CD4-positive, alpha-beta memory T cell (primary cell): ENCODE measurements at places on chromosomes 5 and 9. TPM values are rescaled to one million over a fixed set of nuclear protein-coding genes. Genes with fewer than 3 reads are reported as not detected.

- no peak for DNase-seq
These were observed 28.0 kb downstream of the HRH2 start for GRCh38 chr5:175685701-175686350.

GRCh38 chr5:54243483-54244080 is 66.8 kb downstream of the ARL15 start:
- DNase-seq = peak; percentile 36

CXXC5 gene
- total RNA-seq = 3.6 TPM

DNA sequence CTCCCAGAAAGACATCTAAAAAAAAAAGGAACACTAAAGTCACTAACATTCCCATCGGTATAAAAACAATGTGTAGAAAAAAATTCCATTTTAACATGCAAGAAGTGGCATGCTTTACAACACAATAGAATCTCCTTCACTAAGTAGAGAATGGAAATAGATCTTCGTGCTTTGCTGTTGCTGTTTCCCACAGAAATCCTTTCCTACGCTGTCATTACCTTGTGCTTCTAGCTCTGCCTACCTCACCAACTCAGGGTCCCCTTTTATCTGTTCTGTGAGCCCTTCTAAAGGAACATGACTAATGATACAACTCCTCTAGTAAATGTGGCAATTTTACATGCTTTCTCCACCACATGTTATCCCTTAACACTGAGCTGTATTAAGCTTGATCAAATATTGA is 202.9 kb downstream of the MCTP1 start:
- no peak for DNase-seq

DNA sequence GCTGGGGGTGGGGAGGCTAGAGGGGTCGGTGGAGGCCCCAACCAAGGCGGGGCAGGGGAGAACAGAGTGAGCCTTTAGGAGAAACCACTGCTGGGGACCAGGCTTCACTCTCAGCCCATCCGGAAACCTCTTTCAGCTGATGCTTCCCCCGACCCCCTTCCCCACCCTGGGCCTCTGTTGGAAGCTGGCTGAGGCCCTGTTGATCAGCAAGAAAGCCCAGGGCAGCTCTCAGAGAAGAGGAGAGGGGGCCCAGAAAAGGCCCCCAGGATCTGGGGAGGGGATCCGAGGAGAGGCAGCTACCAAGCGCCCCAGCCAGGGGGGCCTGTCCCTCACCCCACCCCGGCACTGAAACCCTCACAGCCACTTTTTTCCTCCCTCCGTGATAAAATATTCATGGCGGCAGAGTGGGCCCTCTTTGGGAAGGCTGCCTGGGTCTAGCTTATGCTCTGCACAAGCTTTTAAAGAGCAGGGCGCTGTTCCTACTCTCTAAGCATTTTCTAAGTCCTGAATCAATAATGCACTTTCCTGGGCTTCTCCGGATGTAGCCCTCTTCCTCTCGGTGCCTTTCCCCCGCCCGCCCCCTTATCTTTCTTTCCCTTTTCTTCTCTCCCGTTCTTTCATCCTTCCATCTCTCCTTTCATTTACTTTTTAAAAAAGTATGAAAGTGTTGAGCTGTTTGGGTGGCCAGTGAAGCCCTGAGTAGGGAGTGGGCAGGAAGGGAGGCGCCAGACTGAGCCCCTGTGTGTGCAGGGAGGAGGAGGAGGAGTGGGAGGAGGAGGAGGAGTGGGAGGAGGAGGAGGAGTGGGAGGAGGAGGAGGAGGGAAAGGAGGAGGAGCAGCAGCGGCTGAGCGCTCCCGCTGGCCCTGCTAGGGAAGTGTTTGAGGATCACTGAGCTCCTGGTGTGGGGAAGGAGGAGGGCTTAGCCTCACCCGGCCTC is 23.5 kb downstream of the NTNG2 start:
- DNase-seq = no peak

DNA sequence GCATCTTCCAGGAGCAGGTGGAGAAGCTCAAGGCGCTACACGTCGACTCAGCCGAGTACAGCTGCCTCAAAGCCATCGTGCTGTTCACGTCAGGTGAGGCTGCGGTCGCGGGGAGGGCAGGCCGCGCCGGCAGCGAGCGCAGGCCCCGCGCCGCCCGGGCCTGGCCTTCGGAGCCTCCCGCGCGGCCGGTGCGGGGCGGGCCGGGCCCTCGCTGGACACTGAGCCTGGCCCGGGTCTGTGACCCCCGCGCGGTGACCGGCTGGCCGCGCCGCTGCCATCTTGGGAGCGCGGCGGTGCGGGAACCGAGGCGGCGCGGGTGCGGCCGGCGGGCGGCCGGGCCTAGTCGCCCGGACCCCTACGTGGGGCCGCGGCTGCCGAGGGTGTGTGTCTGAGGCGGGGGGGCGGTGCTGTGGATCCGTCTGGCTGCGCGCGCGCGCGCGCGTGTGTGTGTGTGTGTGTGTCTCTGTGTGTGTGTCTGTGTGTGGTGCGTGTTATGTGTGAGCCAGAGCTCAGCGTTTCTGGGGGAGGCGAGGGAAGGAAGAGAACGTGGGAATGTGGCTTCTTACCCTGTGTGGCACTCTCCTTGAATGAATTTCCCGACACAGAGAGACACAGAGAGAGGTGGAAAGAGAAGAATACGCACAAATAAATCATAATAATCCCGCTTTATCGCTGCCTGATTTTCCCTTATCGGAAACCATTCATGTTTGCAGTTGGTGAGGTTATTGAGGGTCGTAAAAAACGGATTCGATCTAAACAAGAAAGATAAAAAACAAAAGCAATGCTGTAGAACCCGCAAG is 5.5 kb downstream of the NR2F1 start:
- DNase-seq = no peak
